ENCODE measurements at places on chromosomes 7 and 10. TPM values are rescaled to one million over a fixed set of nuclear protein-coding genes. Genes with fewer than 3 reads are reported as not detected.

- DNase-seq = no peak
These were observed 161.4 kb downstream of the TFEC start for GRCh38 chr7:115869190-115869589.

DNA sequence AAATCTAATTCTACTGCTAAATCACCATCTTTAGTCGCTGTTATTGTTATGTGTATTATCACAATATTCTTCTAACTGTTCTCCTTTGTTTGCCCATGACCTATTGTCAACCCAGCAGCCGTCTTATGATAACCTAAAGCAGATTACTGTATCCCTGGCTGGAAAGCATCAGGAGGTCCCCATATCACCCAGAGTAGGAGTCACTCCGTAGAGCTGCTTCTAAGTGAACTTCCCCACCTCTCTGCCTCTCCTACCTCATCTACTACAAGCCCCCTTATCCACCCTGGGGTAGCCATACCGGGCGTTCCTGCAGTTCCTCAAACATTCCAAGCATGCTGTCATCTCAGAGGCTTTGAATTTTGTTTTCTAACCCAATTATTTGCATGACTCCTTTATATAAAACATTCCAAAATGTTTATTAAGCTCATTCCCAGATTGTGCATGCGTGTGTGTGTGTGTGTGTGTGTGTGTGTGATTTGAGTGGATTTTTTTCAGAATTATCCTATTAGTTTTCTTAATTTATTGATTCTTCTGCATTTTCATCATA, 39.7 kb downstream of the POU6F2 start:
- no peak for DNase-seq

DNA sequence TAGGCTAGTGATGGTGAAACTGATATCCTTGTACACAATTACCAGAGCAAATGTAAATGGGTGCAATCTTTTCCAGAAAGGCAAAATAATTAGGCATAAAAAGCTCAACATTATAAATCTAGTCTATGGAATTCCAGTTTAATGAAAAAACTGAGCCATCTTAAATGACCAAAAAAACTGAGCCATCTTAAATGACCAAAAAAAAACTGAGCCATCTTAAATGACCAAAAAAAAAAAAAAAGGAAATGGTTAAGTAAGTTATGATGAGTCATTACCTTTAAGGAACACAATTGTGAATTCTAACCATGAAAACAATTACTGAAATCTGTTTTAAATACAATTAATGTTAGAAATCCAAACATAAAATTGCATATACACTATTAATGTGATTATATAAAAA, 25.3 kb downstream of the USP6NL start:
- DNase-seq = no peak

DNA sequence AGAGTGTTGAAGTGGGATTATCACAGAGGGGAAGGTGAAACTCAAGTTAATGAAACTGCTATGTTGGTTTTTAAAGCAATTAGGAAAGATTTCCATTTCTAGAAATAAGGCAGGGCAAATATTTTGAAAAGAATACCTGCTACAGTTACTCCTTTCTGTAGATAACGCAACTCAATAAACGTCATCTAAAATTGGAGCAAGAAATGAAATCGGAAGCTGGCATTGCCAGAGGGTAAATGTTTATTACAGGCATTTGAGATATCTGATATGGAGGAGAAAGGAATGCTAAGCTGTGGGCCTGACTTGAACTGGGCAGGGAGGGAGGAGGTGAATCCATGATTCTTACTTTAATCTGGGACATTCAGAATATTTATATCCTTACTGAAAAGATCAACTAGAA, 217.0 kb upstream of the ADARB2 start:
- DNase-seq = no peak

DNA sequence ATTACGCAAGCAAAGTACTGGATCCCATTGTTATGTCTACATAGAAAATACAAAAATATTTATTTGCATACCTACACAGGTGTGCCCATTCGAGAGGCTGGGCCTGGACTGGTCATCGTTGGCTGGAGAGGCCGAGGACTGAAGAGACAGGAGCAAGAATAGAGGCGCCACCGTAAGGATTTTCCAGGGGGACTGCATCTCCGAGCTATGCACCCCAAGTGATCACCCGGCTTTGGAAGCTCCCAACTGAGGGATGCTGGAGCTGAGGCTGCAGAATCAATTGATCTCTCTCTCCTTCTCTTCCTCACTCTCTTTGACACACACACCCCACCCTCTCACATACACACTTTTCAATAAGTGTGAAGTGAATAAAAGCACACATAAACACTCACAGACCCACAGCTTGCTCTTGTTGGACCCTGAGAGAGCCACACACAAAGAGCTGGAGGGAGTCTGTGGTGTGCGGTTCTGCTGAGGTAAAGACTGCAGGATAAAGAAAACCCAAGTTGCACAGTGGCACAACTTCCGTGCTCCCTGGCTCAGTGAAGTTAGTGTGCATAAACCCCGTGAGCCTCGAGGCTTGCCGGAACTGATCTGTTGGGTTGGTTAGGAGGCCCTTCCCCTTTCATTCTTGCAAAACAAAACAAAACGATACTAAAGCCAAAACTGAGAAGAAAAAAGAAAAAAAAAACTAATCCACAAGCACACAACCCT, at the start of gene AOAH:
AOAH (minus strand) TSS at position 544 of the 714 bp plus-strand sequence; CDS start at position 198, 346 bp downstream.
- DNase-seq = no peak

DNA sequence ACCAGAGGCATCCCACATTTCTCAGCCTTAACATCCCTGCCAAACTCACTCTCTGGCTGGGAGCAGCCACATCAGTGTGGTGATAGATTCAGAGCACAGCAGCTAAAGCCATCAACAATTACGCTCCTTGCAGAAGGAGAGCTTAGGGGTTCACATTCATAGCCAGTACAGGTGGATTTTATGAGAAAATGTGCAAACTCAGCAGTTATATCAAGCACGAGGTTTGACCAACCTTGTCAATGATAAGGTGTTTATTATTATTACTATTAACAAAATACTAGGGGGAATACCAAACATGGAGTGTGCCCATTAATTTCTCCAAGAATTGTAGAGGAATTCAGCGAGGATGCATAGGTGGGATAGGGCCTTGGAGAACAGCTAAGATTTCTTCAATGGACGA, 362.3 kb downstream of the WDR11 start:
- DNase-seq = no peak

- DNase-seq = no peak
These were observed 118.7 kb downstream of the MAD1L1 start for GRCh38 chr7:2114052-2114451.

- DNase-seq = no peak
These were observed 1588.8 kb downstream of the REEP3 start for GRCh38 chr10:65110009-65110408.

DNA sequence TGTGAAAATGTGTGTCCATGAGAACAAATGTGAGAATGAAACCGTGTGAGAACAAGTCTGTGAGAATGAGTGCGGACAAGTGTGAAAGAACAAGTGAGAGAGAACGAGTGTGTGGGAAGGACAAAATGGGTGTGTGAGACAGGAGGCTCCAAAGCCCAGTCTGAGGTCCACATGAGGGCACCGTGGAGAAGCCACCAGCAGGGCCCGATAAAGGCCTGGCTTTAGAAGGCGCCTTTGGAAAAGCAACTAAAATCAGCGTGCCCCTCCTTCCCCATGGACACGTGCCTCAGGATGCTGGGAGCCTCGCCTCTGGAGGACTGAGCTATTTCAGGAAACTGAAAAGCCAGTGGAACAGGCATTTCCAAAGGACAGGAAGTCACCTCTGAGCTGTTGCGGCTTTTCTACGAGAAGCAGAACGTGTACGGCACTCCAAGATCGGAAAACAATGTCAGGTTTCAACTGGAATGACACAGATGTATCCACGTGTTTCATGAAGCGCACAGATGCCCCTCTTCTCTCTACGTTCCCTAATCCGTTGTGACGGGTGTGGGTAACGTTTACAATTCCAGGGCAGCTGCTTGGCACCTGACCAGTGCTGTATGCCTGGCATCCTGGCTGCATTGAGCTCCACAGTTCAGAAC, 46.4 kb downstream of the ESYT2 start:
- DNase-seq = peak; percentile 46

- DNase-seq = no peak
These were observed 54.6 kb downstream of the EEPD1 start for GRCh38 chr7:36207451-36208291.

GRCh38 chr7:157613575-157614322, 276.9 kb downstream of the DNAJB6 start:
- no peak for DNase-seq

DNA sequence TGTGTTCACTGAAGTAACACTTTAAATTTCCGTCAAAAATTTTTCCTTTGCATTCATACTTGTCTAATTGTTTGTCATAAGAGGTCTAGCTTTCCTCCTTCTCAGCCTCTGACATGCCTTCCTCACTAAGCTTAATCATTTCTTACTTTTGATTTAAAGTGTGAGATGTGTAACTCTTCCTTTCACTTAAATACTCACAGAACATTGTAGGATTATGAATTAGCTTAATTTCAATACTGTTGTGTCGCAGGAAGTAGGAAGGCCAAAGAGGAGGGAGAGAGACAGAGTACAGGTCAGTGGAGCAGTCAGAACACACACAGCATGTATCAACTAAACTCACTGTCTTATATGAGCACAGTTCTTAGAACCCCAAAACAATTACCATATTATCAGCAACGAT, 99.0 kb downstream of the SRPK2 start:
- DNase-seq = no peak

DNA sequence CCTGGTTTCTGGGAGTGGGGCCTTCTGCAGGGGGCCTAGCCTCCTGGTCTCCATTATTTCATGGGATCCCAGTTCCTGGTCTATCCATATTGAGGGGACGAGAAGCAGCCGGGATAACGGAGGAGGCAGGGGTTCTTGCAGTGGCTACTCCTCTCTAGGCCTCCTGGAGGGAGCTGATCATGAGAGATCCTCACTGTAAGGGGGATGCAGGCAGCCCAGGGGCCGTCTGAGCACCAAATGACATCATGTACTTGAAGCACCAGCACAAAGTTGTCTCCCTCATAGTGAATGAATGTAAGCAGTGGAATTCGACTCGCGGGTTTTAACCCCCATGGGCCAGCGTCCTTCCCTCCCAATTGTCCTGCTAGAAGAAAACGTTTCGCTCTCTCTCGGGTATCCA, 964 bp upstream of the ADCY1 start:
- DNase-seq = no peak

DNA sequence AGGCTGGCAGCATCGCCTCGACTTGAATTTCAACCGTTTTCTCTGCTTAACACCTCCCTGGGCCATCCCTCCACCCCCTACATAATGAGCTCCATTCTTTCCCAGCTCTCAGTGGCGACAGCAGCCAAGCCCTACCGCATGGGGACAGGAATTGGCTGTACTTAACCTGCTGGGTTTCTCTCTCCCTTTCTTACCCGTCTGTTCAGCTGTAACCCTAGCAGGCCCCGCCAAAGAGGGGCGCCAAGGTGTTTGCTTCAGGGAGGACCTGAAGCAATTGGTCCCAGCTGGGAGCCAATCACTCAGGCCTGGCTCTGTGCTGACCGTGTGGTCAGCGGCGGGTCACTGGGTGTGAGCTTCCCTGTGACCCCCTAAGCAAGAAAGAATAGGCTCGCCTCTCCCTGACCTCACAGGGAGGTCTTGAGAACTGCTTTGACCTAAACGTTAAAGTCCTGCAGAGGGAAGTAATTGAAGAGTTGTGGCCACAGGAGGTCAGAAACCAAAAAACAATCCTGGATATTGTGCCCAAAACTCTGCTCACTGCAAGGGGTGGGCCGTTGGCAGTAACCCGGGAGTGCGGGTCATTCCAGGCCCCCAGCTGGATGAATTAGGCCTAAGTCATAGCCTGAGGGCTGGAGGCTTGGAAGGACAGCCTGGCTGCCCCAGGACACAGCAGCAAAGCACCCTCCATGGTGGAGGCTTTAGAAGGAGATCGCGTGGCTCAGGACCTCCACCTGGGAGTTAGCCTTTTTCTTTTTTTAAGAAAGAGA, 114.6 kb downstream of the ITIH5 start:
- DNase-seq = no peak

DNA sequence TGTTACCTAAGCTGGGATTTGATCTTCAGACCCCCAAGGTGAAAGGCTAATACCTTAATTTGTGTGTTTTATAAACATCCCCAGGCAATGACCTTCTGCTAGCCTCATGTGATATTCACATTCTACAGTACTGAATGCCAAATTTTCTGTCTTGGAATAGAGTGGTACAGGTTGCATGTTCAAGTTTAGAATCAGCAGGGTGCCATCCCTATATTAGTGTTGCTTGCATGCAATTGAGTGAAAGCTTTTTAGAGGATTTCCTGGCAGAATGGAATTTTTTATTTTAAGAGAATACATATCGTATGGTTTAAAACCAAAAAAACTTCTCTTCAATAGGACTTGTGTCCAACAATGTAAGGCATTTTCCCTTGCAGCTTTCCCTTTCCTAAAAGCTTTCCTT, 107.3 kb downstream of the LRMDA start:
- DNase-seq = no peak

DNA sequence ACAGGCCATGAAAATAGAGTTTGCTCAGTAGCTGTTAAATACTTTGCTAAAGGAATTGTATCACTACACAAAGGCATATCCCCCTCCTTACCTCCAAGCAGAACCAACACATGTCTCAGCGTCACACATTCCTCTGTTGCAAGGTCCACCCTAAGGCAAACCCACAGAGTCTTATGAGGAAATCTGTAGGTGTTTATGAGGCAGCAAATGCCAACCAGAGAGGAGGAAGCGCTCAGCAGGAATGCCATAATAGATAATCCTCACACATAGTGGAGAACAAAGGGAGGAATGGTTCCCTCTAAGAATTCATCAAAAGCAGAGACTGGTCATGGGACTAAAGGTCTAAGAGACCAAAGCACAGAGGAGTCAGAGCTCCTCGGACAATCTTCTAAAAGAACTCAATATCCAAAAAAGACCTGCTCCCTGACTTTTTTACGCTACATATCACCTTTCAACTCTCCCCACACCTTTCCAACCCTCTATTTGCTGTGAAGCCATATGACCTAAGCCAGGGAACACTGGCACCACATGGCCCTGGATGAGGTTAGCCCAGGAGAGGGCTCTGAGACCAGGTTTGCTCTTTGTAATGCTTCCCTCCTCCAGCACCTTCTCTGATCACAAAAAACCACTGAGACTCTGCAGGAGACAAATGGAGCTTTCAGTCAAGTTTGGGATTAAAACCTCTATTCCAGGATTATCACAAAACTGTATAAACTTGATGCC, 7.3 kb downstream of the SLC25A13 start:
- DNase-seq = no peak

GRCh38 chr7:143368387-143368786, 5.9 kb upstream of the FAM131B start:
- DNase-seq = no peak

- DNase-seq = no peak
These were observed 1.4 kb downstream of the KBTBD2 start for GRCh38 chr7:32890010-32890792.

GRCh38 chr10:43573250-43574000, 991 bp downstream of the ZNF239 start:
- no peak for DNase-seq

GRCh38 chr10:70866424-70866823, 21.9 kb downstream of the PCBD1 start:
- DNase-seq = no peak

- no peak for DNase-seq
These were observed 32.0 kb downstream of the SFMBT2 start for GRCh38 chr10:7378602-7379403.

SLC18A3 gene
- not detected for total RNA-seq

CYP3A4 gene
- total RNA-seq = not detected

DNAH11 gene
- total RNA-seq = 4.9 TPM

DRGX gene
- total RNA-seq = not detected

SYNPO2L gene
- 0.11 TPM for total RNA-seq

DENND2A gene
- total RNA-seq = 11.4 TPM

PRPS1L1 gene
- not detected for total RNA-seq
